Osteocyte (in vitro differentiated cells): ENCODE measurements at places on chromosomes 1 and 21. TPM values are rescaled to one million over a fixed set of nuclear protein-coding genes. Genes with fewer than 3 reads are reported as not detected.

GRCh38 chr1:42172381-42173133 is 8.0 kb upstream of the GUCA2A start:
- no peaks in the 10 kb centered on the region for H3K27me3 ChIP-seq
- no peak for DNase-seq
- H3K4me3 ChIP-seq: no peak overlapping the region
- no peak overlapping the region for H3K27ac ChIP-seq

GRCh38 chr1:51309291-51309690 is 21.1 kb downstream of the TTC39A start:
- H3K36me3 ChIP-seq: no peaks in the 10 kb centered on the region
- H3K4me3 ChIP-seq: no peak overlapping the region
- no peak for DNase-seq
- no peak overlapping the region for H3K27ac ChIP-seq
- H3K27me3 ChIP-seq: no peaks in the 10 kb centered on the region
- H3K4me1 ChIP-seq: peaks cover 8% of the 10 kb centered on the region

- no peak for DNase-seq
- no peaks in the 10 kb centered on the region for H3K36me3 ChIP-seq
- no peaks in the 10 kb centered on the region for H3K4me1 ChIP-seq
- no peak overlapping the region for H3K27ac ChIP-seq
- H3K4me3 ChIP-seq: no peak overlapping the region
Observed at GRCh38 chr1:2435746-2436355, 23.5 kb upstream of the PEX10 start.

DNA sequence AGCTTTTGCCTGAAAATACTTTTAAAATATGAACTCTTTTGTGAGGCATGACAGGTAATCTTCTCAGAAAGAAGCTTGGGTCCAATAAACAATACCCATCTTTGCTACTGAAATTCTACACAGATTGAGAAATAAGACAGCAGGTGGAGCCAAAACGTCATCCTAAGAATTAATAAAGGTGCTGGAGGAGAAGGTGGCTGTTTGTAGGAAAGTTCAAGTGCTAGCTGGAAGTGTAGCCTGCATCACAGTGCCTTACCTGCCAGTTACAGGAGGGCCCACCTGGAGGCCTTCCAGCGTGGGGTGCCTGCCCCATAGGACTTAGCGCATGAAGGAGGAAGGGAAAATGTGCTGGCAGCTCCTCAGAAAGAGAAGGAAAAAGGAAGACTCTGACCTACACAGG is 93.7 kb downstream of the TTC3 start:
- peak overlapping the region; percentile 59 for H3K27ac ChIP-seq
- H3K4me3 ChIP-seq: no peak overlapping the region
- no peaks in the 10 kb centered on the region for H3K27me3 ChIP-seq
- H3K4me1 ChIP-seq: peaks cover 13% of the 10 kb centered on the region
- peaks cover 56% of the 10 kb centered on the region for H3K36me3 ChIP-seq
- no peak for DNase-seq

DNA sequence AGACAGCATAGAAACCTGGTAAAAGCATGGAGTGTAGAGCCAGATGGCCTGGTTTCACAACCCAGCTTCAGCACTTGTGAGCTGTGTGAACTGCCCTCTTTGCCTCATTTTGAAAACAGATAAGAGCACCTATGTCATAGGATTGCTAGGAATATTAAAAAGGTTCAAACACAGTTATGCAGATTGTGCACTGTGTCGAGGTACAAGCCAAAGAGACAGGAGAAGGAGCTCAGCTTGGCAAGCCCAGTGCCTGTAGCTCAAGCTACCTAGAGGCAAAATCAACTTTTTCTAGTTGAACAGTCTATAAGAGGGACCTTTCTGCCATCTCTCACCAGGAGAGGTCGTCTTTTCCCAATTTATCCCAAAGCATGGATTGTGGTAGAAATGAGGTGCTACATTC is 5.0 kb downstream of the CHODL start:
- peaks cover 4% of the 10 kb centered on the region for H3K4me1 ChIP-seq
- no peak for DNase-seq
- no peak overlapping the region for H3K4me3 ChIP-seq

GRCh38 chr1:78383923-78384322 is 106.9 kb upstream of the PTGFR start:
- H3K36me3 ChIP-seq: no peaks in the 10 kb centered on the region
- H3K27ac ChIP-seq: no peak overlapping the region
- no peak overlapping the region for H3K4me3 ChIP-seq
- DNase-seq: no peak
- peaks cover 4% of the 10 kb centered on the region for H3K4me1 ChIP-seq

- no peaks in the 10 kb centered on the region for H3K36me3 ChIP-seq
- DNase-seq: no peak
- no peaks in the 10 kb centered on the region for H3K27me3 ChIP-seq
Observed at GRCh38 chr21:45013260-45013841, 61.0 kb upstream of the ADARB1 start.

DNA sequence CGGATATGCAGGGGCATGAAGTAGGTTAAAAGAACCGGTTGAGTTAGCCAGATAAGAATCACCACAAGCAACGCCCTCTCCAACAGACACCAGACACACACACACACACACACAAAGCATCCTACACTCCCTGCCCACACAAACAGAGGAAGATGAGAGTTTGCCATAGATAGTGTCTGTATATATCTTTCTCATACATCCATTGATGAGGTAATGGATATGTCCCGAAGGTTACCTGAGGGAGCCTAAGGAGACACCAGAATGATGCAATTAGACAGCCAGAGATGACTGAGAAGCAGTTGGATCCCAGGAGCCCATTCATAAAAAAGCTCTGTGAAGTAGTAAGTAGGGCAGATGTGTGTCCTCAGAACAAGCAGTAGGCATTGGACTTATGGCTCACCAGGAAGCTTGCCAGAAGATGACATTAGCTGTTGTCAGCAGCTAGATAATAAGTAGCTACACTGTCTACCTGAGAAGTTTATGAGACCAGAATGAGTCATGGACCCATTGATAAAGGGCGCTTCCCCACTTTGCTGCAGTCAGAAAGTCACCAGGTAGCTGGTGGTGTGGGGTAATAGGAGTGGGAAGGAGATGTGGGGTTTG is 247.0 kb downstream of the KCNT2 start:
- DNase-seq: no peak
- no peaks in the 10 kb centered on the region for H3K27me3 ChIP-seq
- H3K27ac ChIP-seq: no peak overlapping the region

- H3K4me3 ChIP-seq: no peak overlapping the region
- H3K36me3 ChIP-seq: no peaks in the 10 kb centered on the region
- no peak for DNase-seq
- H3K27ac ChIP-seq: no peak overlapping the region
Observed at GRCh38 chr1:75707191-75707590, 17.3 kb upstream of the ACADM start.

Gene SLC9C2
- total RNA-seq: not detected in 2 replicates

Gene HP1BP3
- total RNA-seq: 228 and 231 TPM in 2 replicates

Gene TRAF3IP3
- total RNA-seq: not detected in 2 replicates

Gene ACTL8
- total RNA-seq: not detected in 2 replicates
